ENCODE measurements at places on chromosomes 13 and 19.

- DNase-seq = no peak
These were observed 897 bp downstream of the ETHE1 start for GRCh38 chr19:43525836-43526771.

DNA sequence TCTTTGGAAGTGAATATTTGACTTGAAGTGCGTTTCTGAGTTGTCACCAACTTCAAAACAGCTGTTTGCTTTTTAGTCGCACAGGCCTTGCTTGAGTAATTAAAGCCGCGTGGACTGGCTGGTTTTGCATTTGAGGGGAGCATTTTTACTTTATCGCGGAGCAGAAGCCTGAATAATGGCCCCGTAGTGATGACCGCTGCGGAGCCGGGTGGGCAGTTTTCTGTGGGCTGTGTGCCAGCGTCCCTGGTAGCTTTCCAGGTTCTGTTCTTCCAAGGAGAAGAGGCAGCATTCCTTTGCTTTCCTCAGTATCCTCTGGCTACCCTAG is 1.1 kb downstream of the NAA16 start:
- DNase-seq = no peak

DNA sequence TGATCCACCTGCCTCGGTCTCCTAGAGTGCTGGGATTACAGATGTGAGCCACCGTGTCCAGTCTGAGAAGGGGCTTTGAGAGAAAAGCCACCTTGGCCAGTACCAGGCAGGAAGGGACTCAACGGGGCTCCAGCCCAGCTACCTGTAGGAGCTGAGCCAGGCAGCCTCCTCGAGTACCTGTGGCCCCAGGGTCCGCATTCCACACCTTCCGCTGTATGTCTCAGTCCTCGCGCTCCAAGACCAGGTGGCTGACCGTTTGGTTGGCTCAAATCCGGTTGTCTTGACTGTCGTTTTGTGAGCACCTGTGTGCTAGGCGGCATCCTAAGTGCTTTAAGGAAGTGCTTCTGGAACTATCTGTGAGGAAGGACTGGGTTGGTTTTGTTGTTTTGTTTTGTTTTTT is 16.2 kb downstream of the MARK4 start:
- DNase-seq = no peak

DNA sequence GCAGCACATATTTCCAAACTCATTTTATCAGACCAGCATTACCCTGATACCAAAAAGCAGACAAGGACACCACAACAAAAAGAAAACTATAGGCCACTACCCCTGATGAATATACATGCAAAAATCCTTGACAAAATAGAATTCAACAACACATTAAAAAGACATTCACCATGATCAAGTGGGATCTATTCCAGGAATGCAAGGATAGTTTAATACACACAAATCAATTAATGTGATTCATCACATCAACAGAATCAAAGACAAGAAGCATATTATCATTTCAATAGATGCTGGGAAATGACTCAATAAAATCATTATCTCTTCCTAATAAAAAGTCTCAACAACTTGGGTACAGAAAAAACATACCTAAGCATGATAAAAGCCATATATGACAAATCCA is 11.2 kb downstream of the ZNF347 start:
- no peak for DNase-seq

- no peak for DNase-seq
These were observed 107.7 kb downstream of the KDM4B start for GRCh38 chr19:5076440-5077208.

GRCh38 chr13:80469853-80470381 is 129.0 kb upstream of the SPRY2 start:
- no peak for DNase-seq

Measured in vagina (tissue), 2 donors.